T47D (cell line): ENCODE measurements at places on chromosomes 7 and 10.

DNA sequence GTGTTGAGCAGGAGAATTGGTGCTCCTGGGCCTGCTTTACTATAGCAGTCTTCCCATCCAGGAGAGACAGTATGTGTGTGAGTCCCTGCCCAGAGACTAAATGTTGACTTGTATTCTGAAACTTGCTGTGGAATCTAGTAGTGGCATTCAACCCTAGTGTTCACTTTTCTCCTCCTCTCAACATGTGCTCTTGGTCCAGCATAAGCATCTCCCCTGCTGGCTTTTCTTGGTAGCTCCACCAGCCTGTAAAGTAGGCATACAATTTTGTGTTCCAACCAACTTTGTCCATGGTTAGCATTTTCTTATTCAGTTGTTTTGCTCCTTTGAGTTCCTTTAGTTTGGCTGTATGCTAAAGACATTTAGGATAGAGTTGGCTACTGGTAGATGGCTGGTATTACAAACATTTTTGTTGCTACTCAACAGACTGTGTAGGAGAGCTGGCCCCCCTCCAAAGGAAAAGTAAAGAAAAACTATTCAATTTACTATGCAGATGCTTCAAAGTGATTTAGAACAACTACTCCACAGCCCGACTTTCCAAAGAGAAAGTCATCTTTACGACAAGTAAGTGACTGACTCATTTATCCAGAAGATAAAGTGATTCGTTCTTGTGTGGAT, 46.0 kb downstream of the ASB4 start:
- no peak for DNase-seq

DNA sequence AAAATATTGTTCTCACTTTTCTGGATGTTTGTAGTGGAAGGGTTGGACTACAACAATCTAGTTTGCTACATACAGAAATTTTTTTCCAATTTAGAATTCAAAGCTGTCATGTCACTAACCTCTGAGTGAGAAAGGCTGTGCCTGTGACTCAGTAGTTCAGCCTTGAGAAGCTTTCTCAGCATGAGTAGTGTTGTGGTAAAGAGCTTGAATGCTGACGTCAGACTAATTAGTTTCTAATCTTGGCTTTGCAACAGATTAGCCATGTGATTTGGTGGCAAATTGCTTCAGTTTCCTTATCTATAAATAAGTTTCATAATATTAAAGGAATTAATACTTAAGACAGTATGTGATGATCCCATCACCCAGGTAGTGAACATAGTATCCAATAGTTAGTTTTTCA, 83.8 kb downstream of the ABCA13 start:
- no peak for DNase-seq

GRCh38 chr10:98236862-98237261, 31.1 kb downstream of the LOXL4 start:
- no peak for DNase-seq

DNA sequence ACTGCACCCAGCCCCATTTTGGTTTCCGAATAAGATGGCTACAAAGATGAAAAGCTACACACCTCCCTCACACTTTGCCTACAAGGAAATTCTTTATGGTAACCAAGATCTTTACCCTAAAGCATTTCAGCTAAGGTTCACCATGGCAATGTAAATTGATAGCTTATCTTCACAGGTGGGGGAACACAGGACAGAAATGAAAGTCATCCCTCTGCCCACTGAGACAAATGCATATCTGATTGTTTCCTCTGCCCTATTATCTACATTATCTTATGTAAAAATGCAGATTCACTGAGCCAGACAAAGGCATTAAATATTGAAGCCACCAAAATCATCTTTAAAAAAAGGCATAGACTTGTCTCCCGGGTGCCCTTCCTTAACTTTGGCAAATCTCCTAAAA, 3.2 kb upstream of the TMEM139 start:
- no peak for DNase-seq

GRCh38 chr10:69343905-69344304, 65.6 kb downstream of the HK1 start:
- no peak for DNase-seq

DNA sequence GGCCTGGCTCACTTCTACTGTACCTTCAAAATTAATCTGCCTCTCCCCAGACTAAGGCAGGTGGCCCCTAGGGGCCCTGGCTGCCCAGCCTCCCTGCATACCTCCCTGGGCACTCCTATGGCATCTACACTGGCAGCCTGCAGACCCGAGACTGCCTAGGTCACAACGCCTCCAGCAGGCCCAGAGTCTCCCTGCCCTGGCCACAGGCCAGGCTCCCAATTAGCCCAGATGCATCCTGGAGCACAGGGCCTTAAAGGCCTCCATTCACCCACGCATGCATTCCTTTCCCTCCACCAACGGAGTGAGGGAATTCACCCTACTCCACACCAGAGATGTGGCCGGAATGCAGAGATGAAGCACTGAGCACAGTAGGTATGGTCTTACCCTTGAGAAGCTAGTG, 1.9 kb downstream of the CHAT start:
- DNase-seq, result no peak

DNA sequence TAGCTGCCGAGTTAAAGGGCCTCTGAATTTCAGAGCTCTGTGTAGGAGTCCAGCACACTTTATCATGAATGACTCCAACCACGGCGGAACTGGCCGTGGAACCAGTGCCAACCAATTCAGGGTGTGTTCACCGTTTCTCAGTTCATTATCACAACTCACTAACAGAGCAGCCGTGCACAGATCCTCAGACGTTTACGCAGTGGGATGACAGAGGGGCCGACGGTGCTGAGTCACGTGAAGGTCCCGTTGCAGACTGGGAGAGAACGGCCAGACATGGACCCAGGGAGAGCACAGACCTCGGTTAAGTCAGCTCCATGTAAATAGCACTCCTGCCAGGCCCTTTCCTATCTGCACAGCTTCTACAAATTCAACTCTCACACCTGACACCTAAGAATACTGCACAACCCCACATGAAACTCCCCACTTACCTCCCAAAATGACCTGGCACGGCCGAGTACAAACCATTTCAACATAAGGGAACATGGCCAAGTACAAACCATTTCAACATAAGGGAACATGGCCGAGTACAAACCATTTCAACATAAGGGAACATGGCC, 95.5 kb downstream of the DIP2C start:
- DNase-seq, result no peak

DNA sequence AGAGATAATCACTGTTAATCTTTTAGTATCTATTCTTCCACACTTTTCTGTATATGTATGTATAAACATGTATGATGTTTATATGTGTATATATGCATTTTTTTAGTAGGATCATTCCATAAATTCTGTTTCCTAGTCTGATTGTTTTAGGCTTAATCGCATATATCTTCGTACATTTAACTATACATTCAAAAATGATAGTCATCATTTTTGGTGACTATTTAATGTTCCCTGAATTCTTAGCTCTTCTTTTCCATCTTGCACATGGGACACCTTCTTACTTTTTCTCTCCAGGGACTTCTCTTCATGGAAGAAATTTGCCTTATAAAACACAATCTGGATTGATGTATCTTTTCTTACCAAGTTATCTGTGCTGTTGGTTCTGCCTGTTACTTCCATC, 42.1 kb downstream of the ZNF277 start:
- DNase-seq, result no peak

- no peak for DNase-seq
Measured at GRCh38 chr10:77661674-77662073, 24.1 kb upstream of the KCNMA1 start.

DNA sequence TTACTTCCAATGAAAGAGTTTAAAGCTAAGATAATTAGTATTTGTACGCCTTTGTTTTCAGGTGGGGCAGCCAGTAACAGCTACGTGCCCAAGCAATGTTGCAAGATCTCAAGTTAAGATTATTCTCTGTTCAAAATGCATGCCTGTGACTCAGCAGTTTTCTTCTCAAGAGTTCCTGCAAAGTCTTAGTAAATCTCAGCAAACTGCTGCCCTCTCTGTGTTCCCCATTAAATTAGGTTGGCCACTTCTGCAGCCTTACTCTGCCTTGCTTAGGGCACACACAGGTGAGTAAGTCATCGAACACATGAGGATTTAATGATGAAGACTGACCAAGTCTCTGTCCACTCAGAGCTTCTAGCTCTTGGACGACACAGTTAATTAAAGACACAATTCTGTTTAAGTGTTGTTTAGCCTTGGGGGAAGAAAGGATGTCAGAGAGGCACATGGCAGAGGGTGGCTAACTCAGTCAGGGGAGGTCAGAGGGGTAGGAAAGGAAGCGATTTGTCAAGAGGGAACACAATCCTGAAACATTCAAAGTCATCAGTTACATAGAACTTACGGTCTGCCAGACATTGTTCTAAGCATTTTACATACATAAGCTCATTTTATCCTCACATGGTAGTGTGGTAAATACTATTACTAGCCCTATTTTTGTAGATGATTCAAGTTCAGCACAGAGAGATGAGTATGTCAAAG, 20.2 kb upstream of the SLC35G1 start:
- DNase-seq, result peak; percentile 72

DNA sequence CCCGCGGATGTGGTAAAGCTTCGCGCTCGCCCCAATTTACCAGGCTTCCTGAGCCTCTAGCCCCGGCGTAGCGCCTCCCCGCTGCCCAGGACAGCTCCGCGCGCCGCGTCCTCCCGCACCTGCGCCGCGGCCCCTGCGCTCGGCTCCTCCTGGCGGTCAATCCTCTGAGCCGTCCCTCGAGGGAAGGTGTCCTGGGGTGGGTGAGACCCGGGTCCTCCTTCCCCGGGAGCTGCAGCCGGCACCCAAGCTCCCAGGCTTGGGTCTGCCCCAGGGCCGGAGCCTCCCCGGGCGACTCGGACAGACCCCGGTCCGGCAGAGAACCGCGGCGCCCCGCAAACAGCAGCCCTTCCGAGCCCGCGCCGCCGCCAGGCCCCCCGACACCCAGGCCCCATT, 512 bp downstream of the OSBPL3 start:
- peak; percentile 69 for DNase-seq
